ENCODE measurements at places on chromosomes 13 and 19. TPM values are rescaled to one million over a fixed set of nuclear protein-coding genes. Genes with fewer than 3 reads are reported as not detected.

The KLK4 gene
- 0.84 TPM for total RNA-seq

The RFPL4AL1 gene
- total RNA-seq: not detected

The NUCB1 gene
- 211 TPM for total RNA-seq

The NTN5 gene
- not detected for total RNA-seq

The CLEC17A gene
- total RNA-seq: not detected

The GRK1 gene
- not detected for total RNA-seq

The FUT3 gene
- total RNA-seq: 2.3 TPM

The TNPO2 gene
- total RNA-seq: 160 TPM

The MED25 gene
- total RNA-seq: 29.0 TPM

The RASGRP4 gene
- total RNA-seq: 1.3 TPM

The SMIM44 gene
- not detected for total RNA-seq

The UBE2L5 gene
- 0.20 TPM for total RNA-seq

The OVOL3 gene
- total RNA-seq: not detected

The TMEM221 gene
- total RNA-seq: 1.3 TPM

The PTH2 gene
- not detected for total RNA-seq

The PRMT1 gene
- total RNA-seq: 110 TPM

The SYNGR4 gene
- not detected for total RNA-seq

The CEBPA gene
- 297 TPM for total RNA-seq

The CA11 gene
- total RNA-seq: 7.3 TPM

The BRSK1 gene
- total RNA-seq: 4.6 TPM

The SYT5 gene
- not detected for total RNA-seq

The CLIP3 gene
- total RNA-seq: 4.4 TPM

The ACER1 gene
- total RNA-seq: 91.3 TPM

The DNAAF3 gene
- total RNA-seq: 0.71 TPM

The ZNF229 gene
- 3.2 TPM for total RNA-seq

The ZNF222 gene
- total RNA-seq: 2.7 TPM

The MBD3L2 gene
- total RNA-seq: not detected

The PSG4 gene
- 8.9 TPM for total RNA-seq

The RUBCNL gene
- total RNA-seq: 4.3 TPM

The RAVER1 gene
- total RNA-seq: 17.4 TPM

The ZNF677 gene
- 18.1 TPM for total RNA-seq

The ZNF100 gene
- 4.7 TPM for total RNA-seq

The IZUMO2 gene
- total RNA-seq: not detected

Measured in lower leg skin (tissue), 4 donors.